ENCODE measurements at places on chromosomes 11 and 22. TPM values are rescaled to one million over a fixed set of nuclear protein-coding genes. Genes with fewer than 3 reads are reported as not detected.

Gene SNX32
- 10.0 TPM for total RNA-seq

Gene OR4A16
- not detected for total RNA-seq

Gene MMP13
- not detected for total RNA-seq

Gene TMPRSS13
- 0.27 TPM for total RNA-seq

Gene LRRC51
- 5.1 TPM for total RNA-seq

Gene BTBD18
- total RNA-seq, result not detected

Gene CADM1
- total RNA-seq, result 4.4 TPM

- peak; percentile 67 for DNase-seq
Measured at GRCh38 chr11:62689421-62690183, at the start of gene LRRN4CL. Gene LRRN4CL (minus strand): TSS chr11:62689530. CDS start chr11:62688508, 1,022 bp downstream.

DNA sequence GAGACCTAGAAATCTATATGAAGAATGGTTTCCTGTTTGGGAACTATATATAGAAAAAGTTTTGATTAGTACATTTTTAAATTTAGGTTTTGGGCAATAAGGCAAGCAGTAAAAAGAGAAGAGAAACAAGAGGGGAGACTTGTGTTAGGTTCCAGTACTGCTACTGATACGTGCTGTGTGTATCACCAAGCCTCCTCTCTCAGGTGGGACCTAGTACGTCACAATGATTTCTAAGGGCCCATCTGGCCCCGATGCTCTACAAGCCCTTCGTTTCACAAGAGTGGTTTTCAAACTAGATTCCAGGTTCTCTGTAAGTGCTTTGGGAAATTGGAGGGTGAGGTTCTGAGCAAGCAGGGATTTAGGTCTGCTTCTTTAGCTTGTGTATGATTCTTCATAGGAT is 39.2 kb downstream of the USP35 start:
- no peak for DNase-seq

- no peak for DNase-seq
Measured at GRCh38 chr11:15907806-15908205, 448.5 kb downstream of the SOX6 start.

DNA sequence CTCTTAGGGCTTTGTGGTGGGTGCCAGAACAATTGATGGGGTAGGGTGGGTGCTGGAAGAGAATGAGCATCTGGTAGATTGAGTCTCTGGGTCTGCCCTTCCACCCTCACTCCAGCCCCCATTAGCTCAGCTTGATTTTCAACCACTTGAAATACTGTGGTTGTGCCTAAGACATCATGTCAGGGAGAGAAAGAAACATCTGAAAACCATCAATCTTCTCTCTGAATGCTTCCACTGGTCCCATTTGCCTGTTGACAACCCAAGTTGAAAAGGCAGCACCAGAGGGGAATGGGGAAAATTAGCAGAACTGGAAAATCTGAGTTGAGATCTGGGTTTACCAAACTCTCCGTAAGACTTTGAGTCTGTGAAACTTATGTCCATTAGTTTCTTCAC is 26.1 kb downstream of the CD44 start:
- DNase-seq, result no peak

- DNase-seq, result no peak
Measured at GRCh38 chr11:29809121-29809520, 207.7 kb downstream of the KCNA4 start.

GRCh38 chr22:49216579-49216978 is 611.1 kb downstream of the BRD1 start:
- DNase-seq, result peak; percentile 1

DNA sequence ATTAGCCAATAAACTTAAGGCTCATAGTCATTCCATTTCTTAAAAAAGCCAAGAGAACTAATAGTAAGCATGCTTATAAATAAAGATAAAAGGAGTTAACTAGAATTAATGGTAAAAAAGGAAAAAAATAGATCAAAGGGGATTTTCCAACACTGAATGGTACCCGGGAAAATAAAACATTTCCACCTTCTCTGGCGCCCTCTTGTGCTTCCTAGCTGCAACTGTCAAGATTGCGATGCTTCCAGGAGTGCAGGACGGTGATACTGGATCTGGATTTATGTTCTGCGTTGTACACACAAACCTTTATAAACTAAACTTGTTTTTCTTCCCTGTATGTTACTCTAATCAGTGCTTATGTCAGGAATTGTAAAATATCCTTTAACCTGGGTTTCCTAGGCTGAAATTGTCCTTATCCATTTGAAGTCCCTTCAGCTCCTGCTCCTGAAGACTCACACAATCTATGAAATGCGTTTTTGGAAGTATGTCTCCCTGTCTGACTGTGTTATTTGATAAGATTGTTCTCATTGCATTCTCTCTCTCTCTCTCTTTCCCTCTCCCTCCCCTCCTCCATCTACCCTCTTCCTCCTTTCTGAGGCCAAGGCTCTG is 9.6 kb upstream of the HTATIP2 start:
- DNase-seq, result peak; percentile 45

GRCh38 chr11:46554213-46555147 is 39.3 kb downstream of the AMBRA1 start:
- DNase-seq, result no peak

DNA sequence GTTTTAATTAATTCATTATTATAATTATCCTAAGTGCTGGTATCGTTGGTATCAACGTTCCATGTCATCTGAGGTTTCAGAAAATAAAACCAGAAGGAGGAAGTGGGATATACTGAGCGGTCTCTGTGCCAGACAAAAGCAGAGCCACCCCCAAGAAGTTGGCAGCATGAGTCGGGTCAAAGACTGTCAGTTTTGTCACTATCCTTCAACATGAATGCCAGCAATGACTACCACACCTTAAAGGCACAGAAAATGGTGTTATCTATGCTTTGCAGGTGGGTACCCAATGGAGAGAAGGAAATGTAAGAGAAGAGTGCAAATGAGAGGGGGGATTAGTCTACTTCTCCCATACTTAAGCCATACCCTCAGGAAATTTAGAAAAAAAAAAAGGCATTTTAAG is 408.5 kb downstream of the OPCML start:
- no peak for DNase-seq

GRCh38 chr11:16785520-16786128 is 47.2 kb downstream of the C11orf58 start:
- peak; percentile 73 for DNase-seq

DNA sequence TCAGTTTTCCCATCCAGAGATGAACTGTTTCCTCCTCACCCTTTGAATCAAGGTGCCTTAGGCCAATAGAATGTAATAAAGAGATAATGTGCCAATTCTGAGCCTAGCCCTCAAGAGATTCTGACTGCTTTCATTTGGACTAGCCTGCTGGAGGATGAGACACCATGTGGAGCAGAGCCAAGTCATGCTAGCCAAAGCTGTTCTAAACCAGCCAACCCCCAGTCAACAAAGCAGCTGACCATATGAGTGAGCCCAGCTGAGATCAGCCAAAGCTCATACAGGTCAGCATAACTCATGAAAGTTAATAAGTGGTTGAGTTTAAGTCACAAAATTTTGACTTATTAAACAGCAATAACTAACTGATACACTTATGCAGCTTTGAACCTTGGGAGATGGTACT is 66.7 kb upstream of the DBX1 start:
- no peak for DNase-seq

DNA sequence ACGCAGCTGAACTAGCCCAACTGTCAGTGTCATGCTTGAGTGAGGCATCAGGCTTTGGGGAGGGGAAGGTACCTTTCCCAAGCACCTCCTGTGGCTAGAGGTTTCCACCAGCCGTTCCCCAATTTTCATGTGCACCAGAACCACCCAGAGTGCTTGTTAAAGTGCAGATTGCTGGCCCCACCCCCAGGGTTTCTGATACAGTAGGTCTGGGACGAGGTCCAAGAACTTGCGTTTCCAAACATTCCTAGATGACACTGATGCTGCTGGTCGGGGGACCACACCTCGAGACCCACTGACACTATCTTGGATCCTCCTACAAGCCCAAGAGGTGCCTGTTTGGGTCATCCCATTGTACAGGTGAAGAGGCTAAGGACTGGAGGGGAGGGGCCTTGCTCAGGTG is 59.8 kb downstream of the PDE2A start:
- no peak for DNase-seq

DNA sequence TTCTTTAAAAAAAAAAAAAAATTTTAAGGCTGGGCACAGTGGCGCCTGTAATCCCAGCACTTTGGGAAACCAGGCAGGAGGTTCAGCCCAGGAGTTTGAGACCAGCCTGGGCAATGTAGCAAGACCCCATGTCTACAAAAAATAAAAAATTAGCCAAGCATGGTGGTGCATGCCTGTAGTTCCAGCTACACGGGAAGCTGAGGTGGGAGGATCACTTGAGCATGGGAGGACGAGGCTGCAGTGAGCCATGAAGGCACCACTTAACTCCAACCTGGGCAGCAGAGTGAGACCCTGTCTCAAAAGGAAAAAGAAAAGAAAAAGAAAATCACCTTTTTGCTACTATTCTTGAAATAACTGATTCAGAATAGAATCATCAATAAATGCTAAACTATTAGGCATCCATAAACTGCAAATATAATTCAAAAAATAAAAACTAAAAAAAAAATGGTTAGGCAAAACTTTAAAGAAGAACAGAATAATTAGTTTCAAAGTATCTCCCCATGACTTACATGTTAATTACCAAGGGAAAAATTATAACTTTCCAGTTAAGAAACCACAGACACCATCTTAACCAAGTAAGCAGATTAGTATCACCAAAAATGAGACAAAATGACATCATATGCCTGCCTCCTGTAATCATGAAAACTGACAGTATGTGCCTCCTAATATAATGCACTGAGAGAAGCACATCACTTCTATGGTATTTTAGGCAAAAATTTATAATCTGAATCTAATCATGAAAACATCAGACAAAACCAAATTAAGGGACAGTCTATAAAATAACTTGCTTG is 63.6 kb downstream of the DENND5A start:
- no peak for DNase-seq

DNA sequence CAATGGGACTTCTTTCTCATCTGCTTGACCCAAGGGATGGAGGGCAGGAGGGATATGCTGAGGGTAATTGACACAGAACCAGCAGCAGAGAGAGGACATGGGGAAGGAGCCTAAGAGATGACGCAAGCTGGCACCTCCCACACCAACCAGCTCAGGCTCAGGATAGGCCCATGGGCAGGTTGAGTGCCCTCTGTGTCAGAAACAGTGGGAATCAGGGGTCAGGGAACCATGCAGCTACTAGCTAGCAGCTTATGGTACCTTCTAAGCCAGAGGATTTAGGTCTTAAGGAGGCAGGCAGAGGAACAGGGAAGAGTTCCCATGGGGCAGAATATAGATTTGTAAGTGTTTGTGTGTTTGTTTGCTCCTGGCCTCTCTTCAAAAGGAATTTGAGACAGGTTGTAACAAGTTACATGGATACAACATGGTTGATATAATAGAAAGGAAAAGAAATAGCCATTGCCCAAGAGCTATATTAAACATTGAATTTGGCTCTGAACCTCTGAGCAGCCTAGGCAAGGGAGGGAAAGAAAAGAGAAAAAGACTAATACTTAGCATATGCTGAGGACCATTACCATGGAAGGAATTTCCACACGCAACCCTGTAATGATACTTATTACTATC is 39.9 kb upstream of the NAV2 start:
- no peak for DNase-seq

DNA sequence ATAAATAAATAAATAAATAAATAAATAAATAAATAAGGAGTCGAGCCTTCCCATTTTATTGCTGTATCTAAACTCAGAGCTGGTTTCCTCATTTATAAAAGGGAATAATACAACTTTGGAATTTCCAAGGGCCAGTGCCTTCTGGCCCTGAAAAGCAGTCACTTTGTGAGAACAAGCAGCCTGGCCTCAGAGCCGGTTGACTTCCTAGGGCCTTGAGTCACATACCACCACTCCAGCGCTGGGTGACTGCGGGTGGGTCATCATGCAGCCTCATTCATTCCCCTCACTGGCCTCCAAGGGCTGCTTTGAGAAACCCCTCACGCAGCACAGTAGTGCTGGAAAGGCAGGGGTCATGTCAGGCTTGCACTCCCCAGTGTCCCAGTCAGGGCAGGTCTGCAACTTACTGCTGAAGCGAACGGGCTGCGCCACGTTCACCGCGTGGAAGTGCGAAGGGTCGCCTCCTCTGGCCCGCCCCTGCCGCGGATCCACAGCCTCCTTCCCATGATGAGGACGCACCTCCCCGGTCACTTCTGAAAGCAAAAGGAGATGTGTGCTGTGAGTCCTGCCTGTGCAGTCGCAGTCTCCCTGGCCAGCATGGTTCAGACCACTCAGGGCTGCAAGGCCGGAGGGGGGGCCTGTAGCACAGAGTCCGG is 54.4 kb downstream of the DGCR2 start:
- DNase-seq, result no peak

DNA sequence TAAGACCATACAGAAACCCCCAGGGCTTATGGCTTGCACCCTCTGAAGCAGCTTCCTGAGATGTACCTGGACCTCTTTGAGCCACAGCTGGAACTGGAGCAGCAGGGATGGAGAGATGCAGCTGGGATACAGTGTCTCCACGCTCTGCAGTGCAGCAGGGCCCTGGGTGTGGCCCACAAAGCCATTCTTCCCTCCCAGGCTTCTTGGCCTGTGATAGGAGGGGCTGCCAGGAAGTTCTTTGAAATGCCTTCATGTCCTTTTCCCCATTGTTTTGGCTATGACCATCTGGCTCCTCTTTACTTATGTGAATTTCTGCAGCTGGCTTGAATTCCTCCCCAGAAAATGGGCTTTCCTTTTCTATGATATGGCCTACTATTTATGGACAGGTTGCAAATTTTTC is 37.1 kb upstream of the RAB38 start:
- DNase-seq, result no peak

DNA sequence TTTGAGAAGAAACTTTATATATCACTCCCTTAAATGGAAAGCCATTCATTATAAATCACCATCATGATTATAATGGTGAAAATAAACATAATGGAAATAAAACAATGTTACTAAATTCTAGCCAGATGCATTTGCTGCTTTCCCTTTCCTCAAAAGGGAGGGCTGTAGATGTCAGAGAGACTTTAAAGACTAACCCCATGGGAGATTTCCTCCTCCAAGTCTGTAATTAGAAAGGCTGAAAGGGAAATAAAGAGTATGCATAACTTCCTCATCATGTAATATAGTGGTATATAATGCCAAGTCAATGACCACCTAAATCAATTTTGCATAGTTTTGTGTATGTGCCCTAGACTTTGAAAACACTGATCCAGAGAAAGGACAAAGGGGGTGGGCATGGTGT is 6.4 kb downstream of the CD6 start:
- no peak for DNase-seq

DNA sequence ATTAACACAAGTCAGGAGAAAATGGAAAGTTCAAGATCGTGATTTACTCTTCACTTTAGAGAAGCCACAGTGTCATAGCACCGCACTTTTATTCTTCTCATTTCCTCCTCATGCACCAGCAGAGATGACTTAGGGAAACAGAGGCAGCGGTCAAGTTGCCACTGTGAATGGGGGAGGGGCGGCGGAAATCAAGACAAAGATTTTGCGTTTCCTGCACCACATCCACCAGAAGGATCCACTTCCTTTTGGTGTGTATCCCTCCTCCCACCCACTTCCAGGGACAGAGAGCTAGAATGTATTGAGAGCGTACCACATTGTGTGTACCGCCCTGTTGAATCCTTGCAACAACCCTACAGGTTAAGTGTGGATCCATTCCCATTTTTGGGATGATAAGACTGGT is 21.8 kb downstream of the TSPAN18 start:
- no peak for DNase-seq

DNA sequence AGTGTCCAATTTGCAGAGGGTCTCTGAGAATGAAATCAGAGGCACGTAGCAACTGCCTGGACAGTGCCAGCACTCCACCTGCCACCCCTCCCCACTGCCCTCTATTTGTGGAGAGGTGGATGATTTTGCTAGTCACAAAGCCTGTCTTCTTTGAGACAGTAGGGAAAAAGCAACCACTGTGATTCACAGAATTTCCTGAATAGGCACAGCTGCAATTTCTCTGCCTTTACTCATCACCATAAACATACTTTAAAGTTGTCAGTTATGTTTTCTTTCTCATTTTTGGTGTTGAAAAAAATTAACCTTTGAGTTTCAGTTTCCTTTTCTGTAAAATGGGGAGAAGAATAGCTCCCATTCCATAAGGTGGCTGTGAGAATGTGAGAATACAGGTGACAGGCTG is 134.3 kb downstream of the TEAD1 start:
- DNase-seq, result no peak
